Osteocyte (in vitro differentiated cells): ENCODE measurements at places on chromosomes 3 and 15. TPM values are rescaled to one million over a fixed set of nuclear protein-coding genes. Genes with fewer than 3 reads are reported as not detected.
A peak's percentile ranks its signal among the peaks of the same experiment; 100 is the strongest.

DNA sequence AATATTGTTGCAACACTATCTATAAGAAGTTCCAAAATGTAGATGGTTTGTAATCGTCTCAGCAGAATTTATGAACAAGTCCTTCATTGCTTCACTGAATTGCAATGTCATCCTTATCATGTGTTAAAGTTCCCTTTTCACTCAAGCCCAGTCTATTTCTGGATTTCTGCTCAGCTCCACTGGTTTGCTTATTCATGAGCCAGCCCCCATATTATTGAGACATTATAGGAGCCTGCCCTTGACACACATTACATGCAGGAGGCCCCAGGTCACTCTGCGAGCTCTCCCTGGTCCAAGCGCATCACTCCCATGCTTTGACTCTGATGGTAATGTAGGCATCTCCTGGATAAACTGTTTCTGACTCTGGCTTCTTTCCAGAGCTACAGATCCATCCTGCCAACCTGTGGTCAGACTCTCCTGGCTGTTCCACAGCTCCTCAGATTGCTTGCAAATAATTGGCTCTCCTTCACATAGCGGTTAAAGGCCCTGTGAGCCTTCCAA is 56.9 kb downstream of the ABTB1 start:
- H3K27ac ChIP-seq: peak overlapping the region; percentile 12
- H3K36me3 ChIP-seq: peaks cover 15% of the 10 kb centered on the region
- H3K27me3 ChIP-seq: no peaks in the 10 kb centered on the region
- peaks cover 42% of the 10 kb centered on the region for H3K4me1 ChIP-seq

DNA sequence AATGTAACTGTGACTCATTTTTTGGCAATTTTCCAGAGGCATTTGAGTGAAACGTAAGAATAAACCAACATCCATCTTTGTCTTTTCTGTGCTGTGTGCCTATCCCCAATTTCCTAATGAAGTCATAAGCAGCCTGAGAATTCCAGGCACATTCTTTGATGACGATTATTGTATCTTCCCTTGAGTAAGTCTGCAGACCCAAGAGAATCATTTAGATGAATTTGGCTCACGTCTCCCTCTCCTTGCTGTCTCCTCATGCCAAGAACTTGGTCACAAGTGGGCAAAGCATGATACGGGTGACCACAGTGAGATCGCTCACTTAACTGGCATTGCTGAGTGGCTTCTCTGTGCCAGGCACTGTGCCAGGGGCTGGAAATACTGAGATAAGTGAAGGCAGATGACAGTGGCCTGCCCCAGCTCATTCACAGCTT is 384.5 kb upstream of the IL12A start:
- no peaks in the 10 kb centered on the region for H3K4me1 ChIP-seq
- H3K36me3 ChIP-seq: no peaks in the 10 kb centered on the region
- H3K27ac ChIP-seq: no peak overlapping the region

MAGEL2 gene
- 1.4 and 1.5 TPM in 2 replicates for total RNA-seq

LSG1 gene
- total RNA-seq: 29.7 and 33.3 TPM in 2 replicates

PATL2 gene
- 0.24 and 0.40 TPM in 2 replicates for total RNA-seq

HESX1 gene
- 1.3 and 2.0 TPM in 2 replicates for total RNA-seq

TUSC7 gene
- total RNA-seq: not detected in 2 replicates

PRRT3 gene
- total RNA-seq: 6.6 and 7.9 TPM in 2 replicates

NOX5 gene
- total RNA-seq: not detected in 2 replicates
